ENCODE measurements at places on chromosomes 7 and 10.
A peak's percentile ranks its signal among the peaks of the same experiment; 100 is the strongest.

DNA sequence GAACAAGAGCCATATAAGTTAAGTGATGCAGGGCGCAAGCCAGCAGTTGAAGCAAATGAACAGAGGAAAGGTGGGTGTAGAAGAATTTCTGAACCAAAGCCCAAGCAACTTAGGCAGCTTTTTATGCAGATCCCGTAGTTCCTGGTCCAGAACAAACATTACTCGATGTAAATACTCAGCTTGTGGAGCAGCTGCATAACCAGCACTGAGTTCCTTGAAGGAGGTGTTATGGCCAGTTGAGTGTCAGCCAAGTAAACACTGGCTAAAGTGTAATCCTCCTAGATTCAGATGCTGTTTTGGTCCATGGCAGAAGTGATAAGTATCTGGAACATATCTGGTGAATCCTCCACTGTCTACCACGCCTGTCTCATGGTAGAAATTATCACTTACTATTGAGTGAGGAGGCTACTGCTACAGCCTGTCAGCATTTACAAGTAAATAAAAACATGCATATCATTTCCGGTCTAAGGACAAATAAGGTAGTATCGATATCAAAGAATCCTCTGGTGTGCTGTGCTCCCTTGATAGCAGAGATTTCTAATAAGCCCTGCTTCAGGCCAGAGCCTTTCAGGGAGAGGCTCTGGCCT, 213.9 kb downstream of the DYNC1I1 start:
- DNase-seq: no peak

DNA sequence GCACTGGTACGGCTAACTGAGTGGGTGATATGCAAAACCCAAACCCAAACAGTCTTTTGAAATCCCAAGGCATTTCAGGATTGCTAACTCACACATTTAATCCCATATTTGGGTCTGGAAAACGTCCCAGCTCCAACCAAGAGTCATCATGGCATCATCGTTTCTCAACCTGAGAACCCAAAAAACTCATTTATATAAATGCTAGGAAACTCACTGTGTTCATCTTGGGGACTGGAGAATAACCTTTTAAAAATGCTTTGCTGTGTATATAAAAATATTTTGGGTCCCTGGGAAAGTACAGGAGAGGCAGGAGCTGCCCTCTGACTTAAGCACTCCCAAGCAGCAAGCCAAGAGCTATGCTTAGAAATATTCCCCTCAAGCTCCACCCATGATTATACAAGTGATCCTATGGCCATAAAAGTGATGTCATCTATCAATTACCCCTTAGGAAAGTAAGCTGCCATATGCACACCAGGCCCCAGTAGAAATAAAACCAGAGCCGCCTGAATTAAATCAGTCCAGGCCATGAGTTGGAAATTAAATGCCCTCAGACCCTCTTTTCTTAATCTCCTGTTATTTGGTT, 352.1 kb downstream of the FRMD4A start:
- DNase-seq: no peak

GRCh38 chr10:80260295-80261243, 28.9 kb downstream of the MAT1A start:
- peak; percentile 42 for DNase-seq

GRCh38 chr7:51158742-51159445, 157.7 kb downstream of the COBL start:
- DNase-seq: no peak

DNA sequence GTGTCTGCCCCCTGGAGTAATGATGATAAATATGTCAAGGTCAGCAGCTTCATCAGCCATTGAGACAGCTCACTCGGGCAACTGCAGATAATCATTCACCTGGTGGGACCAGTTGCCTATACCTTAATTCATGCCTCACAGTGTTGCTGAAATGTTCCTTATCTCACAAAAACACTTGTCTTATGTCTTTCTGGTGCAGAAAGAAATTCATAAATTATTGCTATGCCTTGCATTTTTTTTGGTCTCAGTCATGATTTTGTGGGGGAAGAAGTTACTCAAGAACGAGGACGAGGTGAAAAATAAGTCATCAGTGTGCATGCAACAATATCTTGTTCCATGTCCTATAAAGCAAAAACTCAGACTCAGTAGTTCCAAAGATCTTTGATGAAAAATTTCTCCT, 16.0 kb downstream of the TRIL start:
- no peak for DNase-seq

DNA sequence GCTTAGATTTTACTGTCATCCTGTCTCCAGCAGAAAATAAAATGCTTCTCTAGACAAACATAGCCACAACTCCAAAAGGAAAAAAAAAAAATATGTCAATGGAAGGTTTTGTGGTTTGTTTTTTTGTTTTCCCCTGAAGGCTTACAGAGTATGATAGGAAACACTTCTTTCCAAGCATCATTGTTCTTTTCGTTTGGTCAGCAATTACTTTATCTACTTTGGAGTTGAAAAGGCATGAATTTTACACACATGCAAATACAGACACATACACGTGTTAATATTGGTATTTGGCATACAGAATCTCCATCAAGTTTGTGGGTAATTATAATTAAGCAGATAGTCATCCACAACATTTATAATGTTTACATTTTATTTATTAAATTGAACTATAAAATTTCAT, 496.9 kb upstream of the MBL2 start:
- no peak for DNase-seq

DNA sequence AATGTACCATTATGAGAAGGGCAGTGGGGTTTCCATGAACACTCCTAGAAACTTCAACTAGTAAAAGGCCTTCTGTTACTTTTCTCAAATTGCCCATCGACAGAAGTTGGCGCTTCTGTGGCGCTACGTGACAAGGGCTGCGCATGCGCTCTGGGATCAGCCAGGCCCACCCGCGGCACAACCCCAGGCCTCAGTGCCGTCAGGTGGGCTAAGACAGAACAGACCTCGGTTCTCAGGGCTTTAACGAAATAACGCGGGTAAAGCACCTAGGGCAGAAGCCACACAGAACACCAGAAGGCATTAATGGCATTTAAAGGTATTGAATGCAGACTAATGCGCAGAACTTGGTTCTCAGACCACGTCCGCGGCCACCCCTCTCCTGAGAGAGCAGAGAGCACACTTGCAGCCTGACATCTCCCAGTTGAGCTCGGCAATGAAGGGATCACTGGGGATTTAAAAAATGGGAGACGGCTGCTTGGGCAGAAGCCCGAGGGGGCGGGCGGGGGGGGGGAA, 67.6 kb upstream of the CTNNA3 start:
- peak; percentile 94 for DNase-seq

GRCh38 chr10:114821915-114822443, 399 bp downstream of the FHIP2A start:
- DNase-seq: peak; percentile 67

GRCh38 chr10:44862006-44862751, 49.0 kb upstream of the TMEM72 start:
- no peak for DNase-seq

DNA sequence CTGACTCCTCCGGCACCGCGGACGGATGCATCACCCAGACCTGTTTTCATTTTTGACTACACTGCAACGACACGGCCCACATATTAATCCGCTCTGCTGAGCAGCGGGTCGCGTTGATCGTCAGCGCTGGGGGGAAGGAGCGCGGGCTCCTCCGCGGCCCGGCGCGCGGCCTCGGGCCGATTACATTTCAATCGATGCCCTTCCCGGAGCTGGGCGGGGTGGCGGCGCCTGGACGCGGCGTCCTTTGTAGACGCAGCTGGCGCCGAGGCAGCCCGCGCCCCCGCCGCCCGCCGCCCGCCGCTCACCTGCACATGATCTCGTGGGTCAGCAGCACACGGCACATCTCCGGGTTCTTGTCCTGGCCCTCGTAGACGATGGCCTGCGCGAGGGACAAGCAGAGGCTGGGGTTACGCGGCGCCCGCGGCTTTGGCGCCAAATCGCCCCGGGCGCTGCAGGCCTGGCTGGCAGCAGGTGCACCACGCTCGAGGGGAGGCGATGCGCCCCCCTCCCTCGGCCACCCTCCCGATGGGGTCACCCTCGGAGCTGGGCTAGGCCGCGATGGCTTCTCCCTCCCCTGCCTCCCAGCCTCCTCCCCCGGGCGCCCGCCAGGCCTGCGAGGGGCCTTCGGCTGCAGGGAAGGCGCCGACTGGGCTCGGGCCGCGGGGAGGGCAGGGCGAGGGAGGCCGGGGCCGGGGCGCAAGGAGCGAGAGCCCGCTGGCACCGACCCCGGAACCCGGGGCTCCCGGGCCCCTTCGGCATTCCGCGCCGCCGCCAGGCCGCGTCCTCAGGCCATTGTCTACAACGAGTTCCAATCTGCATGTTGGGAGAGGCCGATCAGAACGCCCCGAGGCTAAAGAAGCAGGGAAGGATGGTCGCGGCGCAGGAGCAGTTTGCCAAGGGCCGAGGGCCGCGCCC, 5.2 kb downstream of the EBF3 start:
- no peak for DNase-seq

- DNase-seq: peak; percentile 76
Measured at GRCh38 chr10:3068201-3068967, 1.0 kb downstream of the PFKP start.

DNA sequence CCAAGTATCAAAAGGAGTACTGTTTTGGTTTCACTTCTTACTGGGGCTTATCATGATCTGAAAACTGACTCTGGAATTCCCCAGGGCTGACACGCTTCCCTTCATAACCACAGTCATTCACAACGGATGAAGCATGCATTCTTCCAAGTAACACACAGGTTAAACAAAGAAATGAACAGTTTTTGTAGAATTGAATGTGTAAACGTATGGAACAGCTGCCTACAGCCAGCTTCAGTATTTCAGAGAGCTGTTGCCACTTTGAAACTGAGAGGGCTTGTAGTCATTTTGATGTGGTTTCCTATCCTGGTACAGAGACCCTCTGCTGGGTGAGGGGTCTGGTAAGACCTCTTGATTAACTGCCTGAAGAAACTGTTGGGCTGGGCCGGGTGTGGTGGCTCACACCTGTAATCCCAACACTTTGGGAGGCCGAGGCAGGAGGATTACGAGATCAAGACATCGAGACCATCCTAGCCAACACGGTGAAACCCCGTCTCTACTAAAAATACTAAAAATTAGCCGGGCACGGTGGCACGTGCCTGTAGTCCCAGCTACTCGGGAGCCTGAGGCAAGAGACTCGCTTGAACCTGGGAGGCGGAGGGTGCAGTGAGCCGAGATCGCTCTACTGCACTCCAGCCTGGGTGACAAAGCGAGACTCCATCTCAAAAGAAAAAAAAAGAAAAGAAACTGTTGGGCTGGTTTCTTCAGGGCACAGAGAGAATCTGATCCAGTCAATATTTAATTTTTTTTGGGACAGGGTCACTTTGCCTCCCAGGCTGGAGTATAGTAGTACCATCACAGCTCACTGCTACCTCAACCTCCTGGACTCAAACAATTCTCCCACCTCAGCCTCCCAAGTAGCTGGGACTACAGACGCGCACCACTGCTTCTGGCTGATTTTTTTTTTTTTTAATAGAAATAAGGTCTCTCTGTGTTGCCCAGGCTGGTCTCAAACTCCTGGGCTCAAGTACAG, 4.7 kb downstream of the NFE2L3 start:
- DNase-seq: no peak

DNA sequence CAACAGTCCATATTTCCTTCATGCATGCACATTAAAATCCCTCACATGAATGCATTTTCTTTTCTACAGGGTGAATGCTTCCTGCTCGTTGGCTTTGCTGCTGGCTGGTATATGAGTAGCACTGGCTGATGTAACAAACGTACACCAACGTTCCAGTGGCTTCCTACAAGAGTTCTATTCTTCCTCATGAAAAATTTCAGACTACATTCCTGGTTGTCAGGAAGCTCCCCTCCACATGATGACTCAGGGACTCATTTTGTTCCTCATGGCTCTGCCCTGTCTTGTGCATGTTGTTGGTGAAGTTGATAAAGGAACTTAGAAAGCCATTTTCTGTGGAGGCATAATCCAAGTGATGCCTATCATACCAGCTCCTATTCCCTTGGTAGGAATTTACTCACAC, 470.7 kb upstream of the KLF6 start:
- no peak for DNase-seq
